ENCODE measurements at places on chromosomes 16 and 17.

GRCh38 chr17:1764284-1764683 is 2.4 kb downstream of the SERPINF1 start:
- DNase-seq, result peak; percentile 18

DNA sequence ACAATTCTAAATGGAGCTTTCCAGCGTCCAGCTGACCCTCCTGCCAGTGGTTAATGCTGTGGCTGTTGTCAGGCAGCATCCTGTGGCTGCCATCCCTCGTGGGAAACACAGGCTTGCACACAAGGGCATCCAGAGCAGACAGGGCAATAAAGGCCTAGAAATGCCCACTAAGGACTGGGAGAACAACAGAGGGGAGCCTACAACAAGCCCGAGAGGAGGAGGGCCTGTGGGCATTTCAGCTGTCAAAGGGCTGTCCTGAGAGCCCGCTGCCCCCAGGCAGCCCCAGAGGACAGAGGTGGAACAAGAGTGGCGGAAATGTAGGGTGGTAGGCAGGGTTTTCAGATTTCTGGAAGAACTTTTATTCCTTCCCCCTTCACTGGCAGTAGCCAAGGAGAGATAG is 81.1 kb downstream of the TNRC6C start:
- no peak for DNase-seq

GRCh38 chr16:14077918-14078317 is 6.8 kb downstream of the MRTFB start:
- no peak for DNase-seq

GRCh38 chr16:59880611-59881010 is 1146.5 kb upstream of the GOT2 start:
- DNase-seq, result no peak

- DNase-seq, result no peak
Measured at GRCh38 chr16:71311553-71312158, 22.5 kb upstream of the CMTR2 start.

- peak; percentile 67 for DNase-seq
Measured at GRCh38 chr16:1772908-1773702, at the start of gene MRPS34. Gene MRPS34 (minus strand): TSS chr16:1773134. CDS start chr16:1773119, 15 bp downstream.

- no peak for DNase-seq
Measured at GRCh38 chr17:54891176-54891821, 9.4 kb upstream of the TOM1L1 start.

DNA sequence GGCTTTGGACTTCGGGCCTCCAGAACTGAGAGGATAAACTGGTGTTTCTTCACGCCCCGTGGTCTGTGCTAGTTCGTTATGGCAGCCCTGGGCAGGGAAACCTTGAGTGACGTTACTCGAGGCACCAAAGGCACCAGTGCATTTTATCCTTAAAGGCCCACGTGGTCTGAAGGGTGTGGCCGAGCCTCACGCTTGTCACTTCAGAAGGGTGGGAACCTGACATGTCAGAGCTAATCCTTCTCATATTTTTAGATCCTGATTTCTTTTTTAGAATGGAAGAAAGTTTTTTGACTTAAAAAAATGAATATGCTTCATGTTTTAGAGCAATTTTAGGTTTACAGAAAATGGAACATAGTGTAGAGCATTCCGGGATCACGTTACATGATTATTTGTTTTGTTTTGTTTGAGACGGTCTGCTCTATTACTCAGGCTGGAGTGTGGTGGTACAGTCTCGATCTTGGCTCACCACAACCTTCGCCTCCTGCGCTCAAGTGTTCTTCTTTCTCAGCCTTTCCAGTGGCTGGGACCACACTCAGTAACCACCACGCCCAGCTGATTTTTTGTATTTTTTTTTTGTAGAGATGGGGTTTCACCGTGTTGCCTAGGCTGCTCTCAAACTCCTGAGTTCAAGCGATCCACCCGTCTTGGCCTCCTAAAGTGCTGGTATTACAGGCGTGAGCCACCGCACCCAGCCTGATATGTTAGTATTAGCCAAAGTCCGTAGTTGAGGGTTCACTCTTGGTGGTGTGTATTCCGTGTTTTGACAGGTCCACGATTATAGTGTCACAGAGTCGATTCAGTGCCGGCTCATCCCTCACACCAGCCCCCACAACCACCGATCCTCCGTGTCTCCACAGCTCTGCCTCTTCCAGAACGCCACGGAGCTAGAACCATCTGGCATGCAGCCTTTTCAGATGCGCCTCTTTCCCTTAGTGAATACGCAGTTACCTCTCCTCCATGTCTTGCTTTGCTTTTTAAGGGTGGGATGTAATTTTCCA is 47.9 kb downstream of the RAB11FIP3 start:
- DNase-seq, result no peak

DNA sequence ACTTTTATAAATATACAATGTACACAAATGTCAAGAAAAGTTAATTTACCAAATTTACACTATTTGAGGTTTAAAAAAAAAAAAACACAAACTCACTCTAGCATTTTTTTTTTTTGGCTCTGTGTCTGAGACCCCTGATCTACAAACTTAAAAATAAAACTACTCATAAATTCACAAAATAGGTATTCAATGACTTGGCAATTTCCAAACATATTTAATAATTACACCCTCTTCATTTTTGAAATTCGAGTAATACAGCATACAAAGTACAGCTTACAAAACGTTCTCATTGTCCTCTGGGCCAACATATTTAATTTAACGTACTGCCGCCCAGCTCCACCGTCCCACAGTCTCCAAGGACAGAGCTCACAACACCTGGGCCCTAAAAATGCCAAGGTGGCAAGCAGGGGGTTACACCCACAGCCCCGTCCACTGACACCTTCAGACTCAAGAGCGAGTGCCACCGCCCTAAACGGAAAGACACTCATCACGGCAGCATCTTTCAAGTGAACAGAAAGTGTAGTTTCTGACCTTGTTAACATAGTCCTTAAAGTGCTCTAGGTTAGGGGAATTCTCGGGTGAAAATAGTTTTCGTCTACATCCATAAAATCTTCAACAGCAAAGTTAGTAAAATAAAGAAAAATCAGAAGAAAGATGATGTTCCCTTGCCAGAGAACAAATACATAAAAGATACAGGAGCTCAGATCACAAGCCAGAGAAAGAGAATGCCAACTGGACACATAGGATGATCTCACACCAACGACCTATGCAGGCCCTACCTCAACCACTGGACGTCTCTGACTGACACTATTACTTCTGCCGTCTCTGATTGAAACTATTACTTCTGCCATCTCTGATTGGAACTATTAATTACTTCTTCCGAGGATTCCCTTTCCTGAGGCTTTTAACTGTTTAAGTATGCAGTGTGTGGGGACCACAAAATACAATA is 4.2 kb downstream of the ADCY9 start:
- no peak for DNase-seq

DNA sequence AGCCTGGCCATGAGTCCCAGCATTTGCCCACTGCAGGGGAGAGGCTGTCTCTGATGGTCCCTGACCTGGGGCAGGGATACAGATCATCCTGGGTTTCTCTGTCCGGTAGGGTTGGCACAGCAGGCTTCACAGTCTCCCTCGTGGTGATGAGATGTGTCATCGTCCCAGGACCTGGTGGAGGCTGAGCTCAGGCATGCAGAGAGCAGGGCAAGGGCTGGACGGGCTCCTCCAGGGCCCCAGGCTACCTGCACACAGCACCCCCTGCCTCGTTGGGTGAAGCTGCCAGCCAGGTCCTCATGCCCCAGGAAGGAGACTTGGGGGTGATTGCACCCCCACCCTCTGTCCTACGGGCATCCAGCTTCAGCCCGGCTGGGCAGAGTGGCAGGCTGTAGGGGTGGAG is 155.8 kb upstream of the GSE1 start:
- no peak for DNase-seq

GRCh38 chr16:83830769-83831455 is 23.1 kb downstream of the HSBP1 start:
- no peak for DNase-seq

DNA sequence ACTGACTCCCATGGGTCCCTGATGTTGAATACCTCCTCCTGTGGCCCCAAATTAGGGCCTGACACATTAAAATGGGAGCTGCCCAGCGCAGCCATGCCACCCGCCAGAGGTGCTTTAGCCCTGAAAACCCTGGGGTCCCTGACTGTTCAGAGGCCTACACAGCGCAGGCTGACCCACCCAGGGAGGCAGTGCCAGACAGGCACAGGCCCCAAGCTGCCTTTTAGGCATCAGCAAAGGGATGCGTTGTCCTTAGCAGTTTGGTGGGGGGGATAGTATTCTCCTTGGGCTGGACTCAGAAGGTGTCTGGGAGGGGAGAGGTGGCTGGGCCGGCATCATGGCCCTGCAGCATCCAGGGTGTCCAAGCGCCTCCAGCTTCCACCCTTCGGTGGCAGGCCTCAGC is 1.4 kb downstream of the RAPGEFL1 start:
- no peak for DNase-seq

- no peak for DNase-seq
Measured at GRCh38 chr17:68953340-68953997, 1.7 kb downstream of the ABCA8 start.

GRCh38 chr17:17354560-17355349 is 51.6 kb downstream of the NT5M start:
- peak; percentile 58 for DNase-seq

DNA sequence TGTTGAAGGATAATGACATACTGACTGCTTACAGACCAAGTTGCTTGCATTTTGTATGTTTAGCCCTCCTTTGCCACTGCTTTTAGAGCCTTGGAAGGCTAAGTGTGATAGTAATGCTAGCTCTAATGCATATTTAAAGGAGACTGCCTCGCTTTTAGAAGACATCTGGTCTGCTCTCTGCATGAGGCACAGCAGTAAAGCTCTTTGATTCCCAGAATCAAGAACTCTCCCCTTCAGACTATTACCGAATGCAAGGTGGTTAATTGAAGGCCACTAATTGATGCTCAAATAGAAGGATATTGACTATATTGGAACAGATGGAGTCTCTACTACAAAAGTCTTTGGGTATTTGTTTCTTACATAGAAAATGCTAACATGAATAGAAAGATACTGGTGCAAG is 19.1 kb downstream of the CAPNS2 start:
- DNase-seq, result no peak

- DNase-seq, result no peak
Measured at GRCh38 chr17:50163843-50164696, 1.7 kb upstream of the SGCA start.

DNA sequence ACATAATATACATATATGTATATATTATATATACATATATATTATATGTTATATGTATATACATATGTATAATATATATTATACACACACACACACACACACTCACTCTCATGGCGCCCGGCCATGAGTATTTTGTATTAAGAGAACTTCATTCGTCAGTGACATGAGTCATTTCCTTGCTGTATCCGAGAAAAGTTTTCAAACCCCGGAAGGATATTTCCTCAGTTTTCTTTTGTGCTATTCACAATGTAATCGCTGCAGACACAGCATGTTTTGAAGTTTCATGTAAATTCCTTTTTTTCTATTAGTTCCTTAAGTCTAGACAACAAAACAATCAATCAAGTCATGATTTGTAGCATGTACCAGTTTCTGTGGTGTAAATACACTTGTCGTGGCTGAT is 33.3 kb downstream of the OR1D5 start:
- DNase-seq, result no peak

GRCh38 chr17:66673668-66674276 is 161.1 kb upstream of the CACNG5 start:
- peak; percentile 7 for DNase-seq

- no peak for DNase-seq
Measured at GRCh38 chr16:75099738-75100602, 16.6 kb downstream of the LDHD start.

- DNase-seq, result no peak
Measured at GRCh38 chr16:49889725-49890397, 33.9 kb upstream of the ZNF423 start.

DNA sequence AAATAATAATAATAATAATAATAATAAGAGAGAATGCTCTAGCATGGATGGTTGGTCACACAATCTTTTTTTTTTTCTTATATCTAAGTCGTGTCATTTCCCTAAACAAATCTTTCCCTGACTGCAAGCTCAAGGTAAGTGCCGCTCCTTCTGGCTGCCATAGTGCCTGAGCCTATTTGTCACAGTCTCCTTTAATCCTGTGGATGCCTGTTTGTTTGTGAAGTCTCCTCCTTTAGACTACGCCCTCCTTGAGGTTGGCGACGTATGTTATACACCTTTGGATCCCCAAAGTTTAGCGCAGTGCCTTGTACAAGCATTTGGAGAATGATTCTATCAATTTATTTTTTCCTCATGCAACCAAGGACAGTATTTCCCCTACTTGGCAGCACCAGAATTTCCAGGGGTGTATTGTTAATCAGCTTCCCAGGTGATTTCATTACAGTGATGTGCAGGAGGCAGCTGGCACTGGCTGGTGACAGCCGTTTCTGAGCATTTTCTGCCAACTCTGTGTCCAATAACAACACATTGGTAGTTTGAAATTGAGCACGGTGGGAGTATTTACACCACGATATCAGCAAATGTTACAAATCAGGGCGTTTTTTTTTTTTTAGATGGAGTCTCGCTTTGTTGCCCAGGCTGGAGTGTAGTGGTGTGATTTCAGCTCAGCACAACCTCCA is 26.6 kb downstream of the TMEM238L start:
- DNase-seq, result no peak

GRCh38 chr17:56718515-56718914 is 115.2 kb downstream of the C17orf67 start:
- no peak for DNase-seq

- no peak for DNase-seq
Measured at GRCh38 chr16:57695680-57696069, 1.1 kb downstream of the DRC7 start.

DNA sequence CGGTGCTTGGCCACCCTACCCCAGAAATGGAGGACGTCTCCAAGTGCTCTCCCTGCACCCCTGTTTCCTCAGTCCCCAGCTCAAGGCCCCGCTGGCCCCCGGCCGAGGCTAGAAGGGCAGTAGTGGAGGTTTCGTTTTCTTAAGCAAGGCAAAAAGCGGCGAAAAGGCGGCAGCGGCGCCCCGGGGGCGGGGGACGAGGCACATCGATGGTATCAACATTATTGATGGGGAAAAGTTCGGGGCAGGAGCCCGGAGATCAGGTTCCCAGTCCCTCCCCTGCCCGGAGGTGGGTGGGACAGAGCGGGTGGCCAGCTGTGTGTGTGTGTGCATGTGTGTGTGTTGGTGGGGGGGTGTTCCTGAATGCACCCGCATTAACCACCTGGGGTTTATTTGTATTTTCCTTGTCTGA is 4.1 kb upstream of the SALL1 start:
- DNase-seq, result no peak

GRCh38 chr17:38354466-38354865 is 2.8 kb downstream of the SOCS7 start:
- no peak for DNase-seq

GRCh38 chr16:66695935-66696668 is 441 bp downstream of the CMTM4 start:
- no peak for DNase-seq

GRCh38 chr17:54372069-54372749 is 528.4 kb upstream of the TOM1L1 start:
- DNase-seq, result no peak

DNA sequence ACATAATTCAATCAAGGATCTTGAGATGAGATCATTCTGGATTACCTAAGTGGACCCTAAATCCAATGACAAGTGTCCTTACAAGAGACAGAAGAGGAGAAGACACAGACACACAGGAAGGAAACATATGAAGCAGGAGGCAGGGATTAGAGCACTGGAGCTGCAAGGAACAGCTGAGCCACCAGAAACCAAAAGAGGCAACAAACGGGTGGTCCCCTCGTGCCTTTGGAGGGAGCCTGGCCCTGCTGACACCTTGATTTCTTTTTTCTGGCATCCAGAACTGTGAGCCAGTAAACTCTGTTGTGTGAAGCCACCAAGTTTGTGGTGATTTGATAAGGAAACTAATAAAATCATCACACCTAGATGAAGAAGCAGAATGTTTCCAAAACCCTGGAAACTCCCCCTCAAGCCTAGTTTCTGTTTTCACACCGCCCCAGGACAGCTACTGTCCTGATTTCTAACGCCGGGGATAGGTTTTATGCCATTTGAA is 115.2 kb downstream of the PITPNC1 start:
- DNase-seq, result no peak
